Kidney tubule cell (primary cell): ENCODE measurements at places on chromosomes 7 and 10.

DNA sequence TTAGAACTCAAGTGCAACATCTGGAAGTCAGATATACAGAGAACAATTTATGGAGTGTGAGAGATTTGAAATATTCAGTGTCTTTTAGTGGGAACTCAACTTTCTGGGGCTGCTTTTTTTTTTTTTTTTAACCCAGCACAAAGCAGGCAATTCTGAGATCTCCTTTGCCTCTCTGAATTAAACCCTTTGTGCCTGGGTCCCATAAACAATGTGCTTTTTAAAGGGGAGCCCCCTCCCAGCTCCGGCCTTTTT, 146.8 kb downstream of the CELF2 start:
- no peak for DNase-seq

DNA sequence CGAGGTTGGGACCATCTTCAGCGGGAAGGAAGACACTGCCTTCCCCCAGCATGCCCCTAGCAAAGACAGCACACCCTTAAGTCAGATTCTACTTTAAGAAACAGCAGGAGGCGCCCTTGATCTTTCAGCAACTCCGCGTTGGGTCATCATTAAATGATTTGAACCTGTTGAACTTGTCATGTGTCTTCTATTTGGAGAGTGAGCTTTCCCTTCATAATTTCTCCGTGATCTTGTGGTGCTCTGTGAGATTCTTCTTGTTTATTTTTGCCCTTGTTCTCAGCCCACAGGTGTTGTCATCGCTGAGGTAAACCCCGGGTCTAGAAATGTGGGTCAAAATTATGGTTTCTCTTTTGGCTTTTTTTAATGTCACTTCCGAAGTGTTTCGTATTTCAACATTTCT, 49.5 kb upstream of the PITRM1 start:
- no peak for DNase-seq

DNA sequence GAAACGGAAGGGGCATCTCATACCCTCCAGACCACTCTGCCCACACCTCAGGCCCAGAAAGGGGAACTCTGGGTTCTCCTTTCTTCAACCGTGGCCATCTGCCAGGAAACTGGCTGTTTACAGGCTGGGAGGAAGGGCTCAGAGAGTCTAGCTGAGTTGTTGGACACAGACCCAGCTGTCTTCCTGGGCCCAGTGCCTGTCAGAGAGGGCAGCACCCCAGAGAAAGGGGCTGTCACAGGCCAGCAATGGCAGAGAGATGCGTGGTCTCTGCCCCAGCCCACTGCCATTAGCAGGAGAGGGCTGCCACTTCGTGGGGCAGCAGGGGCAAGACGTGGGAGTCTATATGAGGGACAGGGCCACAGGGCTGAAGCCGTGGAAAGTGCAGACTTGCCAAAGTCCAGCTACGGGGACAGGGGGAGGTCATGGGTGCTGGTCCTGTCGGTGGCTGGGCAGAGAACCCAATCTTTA, 11.0 kb downstream of the GRID1 start:
- no peak for DNase-seq

DNA sequence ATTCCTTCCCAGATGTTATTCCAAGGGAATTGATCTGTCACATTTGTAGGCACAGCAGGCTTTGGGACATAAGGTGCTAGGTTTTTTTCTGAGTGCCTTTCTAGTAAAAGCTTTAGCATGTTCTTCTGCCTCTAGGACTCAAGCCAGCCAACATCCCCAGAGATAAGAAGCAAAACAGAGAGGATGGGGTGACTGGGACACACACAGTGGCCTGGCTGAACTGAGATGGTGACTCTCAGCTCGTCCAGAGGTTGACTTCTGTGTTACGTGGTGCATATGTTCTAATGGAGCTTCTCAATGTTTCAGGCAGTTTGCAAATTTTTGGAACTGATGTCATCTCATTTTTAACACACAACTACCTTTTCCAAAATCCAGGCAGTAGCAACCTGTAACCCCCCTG, 188.1 kb upstream of the CELF2 start:
- no peak for DNase-seq

DNA sequence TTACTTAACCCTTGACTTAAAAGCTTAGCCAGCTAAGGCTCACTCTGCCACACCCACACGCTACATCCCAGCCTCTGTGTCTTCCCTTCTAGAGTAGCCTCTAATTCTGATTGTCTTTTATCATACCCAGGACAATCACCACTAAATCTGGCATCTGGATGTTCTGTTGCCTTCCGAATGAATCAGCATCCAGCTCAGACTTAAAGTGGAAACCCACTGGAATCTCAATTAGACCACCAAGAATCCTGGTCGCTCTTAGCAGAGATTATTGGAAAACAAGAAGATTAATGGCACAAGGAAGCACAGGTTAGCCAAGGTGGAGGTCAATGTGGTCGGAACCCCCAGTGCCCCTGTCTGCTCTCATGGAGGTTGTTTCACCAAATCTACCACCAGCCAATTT, 404.2 kb upstream of the FOXK1 start:
- no peak for DNase-seq

DNA sequence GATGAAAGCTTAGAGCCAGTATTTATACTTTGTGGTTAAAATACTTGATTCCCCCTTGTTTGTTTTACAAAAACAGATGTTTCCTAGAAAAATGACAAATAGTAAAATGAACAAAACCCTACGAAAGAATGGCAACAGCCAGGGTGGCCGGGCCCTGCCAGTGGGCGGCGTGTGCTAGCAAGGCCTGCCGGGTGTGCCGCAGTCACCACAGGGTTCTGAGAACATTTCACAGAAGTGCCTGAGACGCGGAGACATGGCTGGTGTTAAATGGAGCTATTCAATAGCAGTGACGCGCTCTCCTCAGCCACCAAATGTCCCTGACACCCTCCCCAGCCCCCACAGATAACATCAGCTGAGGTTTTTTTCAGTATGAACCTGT, 14.5 kb downstream of the GPR146 start:
- DNase-seq: no peak

GRCh38 chr7:31370609-31371008, 30.1 kb upstream of the NEUROD6 start:
- DNase-seq: no peak

DNA sequence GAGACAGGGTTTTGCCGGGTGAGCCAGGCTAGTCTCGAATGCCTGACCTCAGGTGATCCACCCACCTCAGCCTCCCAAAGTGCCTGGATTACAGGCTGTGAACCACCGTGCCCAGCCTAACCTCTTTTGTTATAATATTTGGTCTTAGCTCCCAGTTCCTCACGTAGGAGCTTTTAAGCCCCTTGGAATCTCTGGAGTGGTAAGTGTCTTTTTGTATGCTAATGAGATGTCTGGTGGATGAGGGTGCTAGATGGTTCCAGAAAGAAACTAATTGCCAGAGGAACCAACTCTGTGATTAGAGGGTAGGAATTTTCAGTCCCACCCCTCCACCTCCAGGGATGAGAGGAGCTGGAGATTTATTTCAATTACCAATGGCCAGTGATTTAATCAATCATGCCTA, 5.3 kb upstream of the ARPC1A start:
- no peak for DNase-seq

GRCh38 chr7:74044366-74045350, 16.7 kb downstream of the ELN start:
- no peak for DNase-seq

DNA sequence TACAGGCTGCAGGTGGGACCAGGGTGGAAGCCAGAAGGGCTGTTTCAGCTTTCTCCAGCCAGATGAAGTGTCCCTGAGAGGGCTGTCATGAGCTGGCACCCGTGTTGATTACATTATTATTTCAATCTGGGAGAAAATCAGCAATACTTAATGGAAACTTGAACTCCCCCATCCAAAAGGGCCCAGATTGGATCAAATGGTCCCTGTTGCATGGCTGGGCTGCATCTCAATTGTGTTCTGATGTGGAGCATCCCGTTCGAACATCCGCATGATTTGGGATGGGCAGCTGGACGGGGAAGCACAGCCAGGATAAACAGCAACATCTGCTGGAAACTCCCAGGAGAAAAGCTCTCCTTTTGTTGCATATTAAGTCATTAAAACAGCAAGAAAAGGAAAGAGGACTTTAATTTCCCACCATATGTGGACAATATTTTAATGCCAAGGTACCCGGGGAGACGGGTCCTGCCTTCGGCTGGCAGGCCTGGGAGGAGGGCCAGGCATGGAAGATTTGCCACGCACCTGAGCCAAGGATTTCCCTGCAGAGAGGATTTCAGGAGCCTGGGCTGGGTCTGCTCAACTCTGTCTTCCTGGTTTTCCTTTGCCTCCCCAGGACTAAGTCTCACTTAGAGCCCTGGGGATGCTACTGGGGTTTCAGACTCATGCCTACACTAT, 52.4 kb downstream of the NPTX2 start:
- no peak for DNase-seq

DNA sequence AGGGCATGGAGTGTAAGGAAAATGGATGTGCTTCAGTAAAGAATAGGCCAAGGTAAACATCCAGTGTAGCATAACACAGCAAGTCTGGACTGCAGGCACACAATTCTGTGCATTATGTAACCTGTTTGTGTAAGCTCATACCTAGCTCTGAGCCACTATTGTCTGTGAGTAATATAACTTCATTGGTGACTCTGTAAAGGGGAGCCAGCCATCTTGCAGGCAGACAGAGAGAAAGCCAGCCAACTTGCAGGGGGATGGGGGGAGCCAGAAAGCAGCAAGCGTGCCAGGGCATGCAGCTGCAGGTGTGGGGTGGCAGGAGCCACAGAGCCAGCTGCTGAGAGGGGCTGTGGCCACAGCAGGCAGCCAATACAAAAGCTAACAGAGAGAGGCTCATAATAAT, 449.2 kb downstream of the IPMK start:
- no peak for DNase-seq

DNA sequence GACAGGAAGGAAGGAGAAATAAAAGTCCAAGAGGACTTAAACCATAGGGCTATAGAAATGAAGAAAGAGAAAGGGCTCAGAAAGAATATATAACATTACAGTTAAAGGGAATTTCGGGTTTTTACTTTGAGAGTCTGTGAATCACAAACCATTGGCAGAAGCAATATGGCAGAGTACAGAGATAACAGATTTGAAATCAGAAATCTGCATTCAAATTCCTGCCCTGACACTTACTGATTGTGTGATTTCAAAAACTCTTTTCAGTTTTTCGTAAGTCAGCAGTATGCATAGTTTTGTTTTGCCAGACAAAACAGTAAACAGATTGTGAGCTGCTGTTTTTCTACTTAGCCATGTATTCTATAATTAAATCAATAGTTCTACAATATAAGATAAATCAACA, 8.2 kb downstream of the JMJD1C start:
- DNase-seq: no peak

GRCh38 chr7:133863362-133864061, 263.6 kb upstream of the LRGUK start:
- no peak for DNase-seq

GRCh38 chr10:55466806-55467504, 665.9 kb upstream of the PCDH15 start:
- DNase-seq: no peak
